ENCODE measurements at places on chromosomes 12 and 14.

DNA sequence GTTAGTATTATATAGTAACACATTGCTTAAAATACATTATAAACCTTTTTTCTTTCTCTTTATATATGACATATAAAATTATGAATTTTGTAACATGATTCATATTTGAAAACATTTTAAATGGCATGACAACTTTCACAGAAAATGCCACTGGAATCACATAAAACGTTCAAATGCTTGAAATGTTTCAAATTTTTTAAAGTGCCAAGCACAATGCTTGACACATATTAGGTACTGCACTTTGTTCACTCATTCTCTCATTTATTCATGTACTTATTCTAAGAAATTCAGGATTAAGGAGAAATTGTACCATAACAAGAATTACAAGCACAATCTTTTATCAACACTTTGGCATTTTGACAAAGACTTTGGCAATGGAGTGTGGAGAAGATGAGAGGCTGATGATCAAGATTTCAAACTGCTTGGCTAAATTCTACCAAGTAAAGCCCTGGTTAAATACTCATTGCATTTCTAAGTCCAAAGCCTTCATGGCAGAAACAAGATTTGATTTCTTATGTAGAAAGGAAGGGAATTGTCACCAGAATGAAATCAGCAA, 232.2 kb downstream of the C12orf50 start:
- DNase-seq: no peak

GRCh38 chr12:80441921-80442320, 2.1 kb upstream of the PTPRQ start:
- peak; percentile 33 for DNase-seq

DNA sequence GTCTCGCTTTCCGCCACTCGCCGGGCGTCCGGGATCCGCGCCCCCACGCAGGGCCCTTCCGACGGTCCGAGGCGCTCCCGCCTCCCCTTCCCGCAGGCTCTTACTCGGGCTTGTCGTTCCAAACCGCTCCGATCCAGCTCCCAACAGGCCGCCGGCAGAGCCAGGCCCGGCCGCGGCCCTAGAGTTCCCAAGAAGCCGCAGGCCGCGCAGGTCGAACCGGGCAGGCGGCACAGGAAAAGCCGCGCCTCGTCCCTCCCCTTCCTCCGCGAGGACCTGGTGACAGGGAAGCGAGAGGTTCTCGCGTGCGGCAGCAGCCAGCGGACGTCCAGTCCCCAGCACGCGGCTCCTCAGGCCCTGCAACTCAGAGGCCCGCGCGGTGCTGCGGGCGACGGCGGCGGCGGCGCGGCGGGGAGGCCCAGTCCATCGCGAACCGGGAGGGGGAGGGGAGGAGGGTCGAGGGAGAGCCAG, 272 bp downstream of the HECTD1 start:
- peak; percentile 56 for DNase-seq

- DNase-seq: no peak
These were observed at the start of gene COX8C for GRCh38 chr14:93346926-93347721. Gene COX8C, plus strand, starts transcription at chr14:93347182. Its CDS starts 87 bp downstream, at chr14:93347269.

DNA sequence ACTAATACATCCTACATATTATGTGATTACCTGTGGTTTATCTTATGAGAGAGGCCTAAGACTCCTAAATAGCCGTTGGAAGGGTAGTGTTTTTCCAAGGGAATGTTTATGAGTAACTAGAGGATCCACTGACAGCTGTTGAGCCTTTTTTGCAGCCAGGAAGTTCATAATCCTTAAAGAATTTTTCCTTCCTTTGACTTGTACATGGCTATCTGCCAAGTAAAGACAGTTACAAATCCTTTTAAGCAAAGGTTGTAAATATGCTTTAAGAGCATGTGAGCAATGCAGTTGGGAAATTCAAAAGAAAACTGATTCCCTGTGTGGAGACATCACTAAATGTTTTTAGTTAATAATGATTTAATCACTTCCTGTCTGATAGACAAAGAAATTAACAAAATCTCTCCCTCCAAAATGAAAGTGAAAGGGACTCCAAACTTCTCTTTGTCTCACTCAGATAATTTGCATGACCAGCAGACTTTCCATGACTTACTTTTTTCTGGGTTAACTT, 333.8 kb downstream of the PDZRN4 start:
- peak; percentile 92 for DNase-seq

DNA sequence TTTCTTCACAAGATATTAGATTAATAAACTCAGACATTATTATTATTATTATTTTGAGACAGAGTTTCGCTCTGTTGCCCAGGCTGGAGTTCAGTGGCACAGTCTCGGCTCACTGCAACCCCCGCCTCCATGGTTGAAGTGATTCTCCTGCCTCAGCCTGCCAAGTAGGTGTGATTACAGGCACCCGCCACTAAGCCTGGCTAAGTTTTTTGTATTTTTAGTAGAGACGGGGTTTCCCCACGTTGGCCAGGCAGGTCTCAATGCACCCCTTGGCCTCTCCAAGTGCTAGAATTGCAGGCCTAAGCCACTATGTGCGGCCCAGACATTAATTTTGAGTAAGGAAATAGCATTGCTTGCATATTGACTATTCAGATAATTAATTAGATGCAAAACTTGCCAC, 554.9 kb upstream of the LRFN5 start:
- no peak for DNase-seq

DNA sequence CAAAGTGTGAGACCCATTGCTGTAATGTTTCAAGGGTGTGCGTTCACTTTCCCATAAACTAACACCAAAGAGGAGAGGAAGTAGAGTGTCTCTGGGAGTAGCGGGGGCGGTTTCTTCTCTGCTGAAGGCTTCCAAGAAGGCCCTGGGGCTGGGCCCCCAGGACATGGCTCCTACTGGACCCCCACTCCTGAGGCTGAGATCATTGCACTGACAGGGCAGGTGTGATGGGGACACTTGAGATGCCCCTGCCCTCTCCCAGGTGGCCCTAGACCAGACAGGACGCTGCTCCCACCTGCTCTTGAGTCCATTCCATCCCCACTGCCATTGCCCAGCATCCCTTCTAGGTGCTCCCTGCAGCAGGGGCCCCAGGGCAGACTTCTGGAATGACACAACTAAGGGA, 20.1 kb downstream of the TMEM63C start:
- no peak for DNase-seq

DNA sequence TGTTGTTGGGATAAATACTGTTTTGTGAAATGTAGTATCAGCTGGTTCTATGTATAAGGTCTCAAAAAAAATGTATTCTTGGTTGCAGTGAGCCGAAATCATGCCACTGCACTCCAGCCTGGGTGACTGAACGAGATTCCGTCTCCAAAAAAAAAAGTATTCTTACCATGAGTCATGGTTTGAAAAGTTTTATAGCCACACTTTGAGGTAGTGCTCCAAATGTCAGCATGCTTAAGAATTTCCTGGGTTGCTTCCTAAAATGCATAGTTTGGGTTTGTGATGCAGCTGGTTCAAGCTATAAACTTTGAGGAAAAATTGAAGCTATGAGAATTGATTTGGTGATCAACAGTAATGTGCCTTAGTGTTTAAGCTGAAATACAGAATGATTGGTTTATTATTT, 48.0 kb downstream of the ETNK1 start:
- peak; percentile 49 for DNase-seq

GRCh38 chr12:115335048-115335447, 651.1 kb upstream of the TBX3 start:
- DNase-seq: no peak

DNA sequence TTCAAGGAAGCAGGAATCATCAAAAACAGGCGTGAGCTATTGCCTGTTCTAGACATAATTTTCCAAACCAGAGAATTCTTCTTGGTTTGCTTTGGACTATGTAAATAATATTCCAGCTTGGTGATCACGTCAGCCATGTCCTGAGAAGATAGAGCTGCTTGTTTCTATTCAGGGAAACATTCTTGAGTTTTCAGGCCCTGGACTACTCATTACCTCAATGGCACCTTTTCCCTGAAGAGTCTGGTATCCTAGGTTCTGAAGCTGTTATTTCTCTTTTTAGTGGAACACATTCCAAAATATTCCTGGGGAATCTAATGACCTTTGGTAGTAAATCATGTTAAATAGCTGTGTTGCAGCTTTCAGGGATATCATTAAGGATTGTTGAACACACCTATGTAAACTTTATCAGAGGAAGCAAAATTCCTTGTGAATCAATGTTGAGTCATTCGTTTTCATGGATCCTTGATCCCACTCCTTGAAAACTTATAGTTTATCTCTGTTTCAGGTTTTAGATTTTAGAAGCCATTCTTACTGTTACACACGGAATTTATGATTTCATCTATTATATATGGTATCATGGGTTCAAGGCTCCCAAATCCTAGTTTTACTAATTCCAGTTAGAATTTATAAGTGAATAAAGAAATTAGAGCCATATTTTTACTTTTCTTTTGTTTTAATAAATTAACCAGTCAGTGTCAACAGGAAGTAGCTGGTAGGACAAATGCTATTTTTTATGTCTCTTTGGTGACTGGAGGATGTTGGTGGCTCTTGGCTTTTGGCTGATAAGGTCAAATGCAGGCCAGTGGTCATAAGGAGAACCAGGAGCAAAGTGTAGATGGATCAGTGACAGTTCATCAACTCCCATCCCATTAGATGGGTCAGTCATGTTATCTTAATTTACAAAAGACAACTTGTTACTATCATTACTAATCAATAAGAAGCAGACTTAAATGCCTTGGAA, 380.1 kb downstream of the ZFP36L1 start:
- DNase-seq: no peak

DNA sequence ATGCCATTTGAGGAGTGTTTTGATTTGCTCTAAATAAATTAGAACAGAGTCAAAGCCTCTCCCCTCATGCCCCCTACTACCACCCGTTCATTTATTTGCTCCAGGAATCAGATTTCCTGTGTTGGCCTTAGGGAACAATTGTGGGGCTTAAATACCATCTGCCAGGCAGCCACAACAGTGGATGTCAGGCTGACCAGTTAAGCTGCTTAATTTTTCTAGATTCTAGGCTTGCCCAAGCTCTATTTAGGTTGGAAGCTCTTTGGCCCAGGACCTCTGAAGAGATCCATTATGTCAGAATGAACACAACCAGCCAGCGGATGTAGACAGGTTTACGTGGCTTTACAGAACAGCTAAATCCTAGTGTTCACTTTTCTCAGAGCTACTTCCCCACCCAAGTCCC, 1.0 kb upstream of the TIMELESS start:
- DNase-seq: no peak
